HCEC 1CT (cell line): ENCODE measurements at places on chromosomes 12 and 14.
A peak's percentile ranks its signal among the peaks of the same experiment; 100 is the strongest.

DNA sequence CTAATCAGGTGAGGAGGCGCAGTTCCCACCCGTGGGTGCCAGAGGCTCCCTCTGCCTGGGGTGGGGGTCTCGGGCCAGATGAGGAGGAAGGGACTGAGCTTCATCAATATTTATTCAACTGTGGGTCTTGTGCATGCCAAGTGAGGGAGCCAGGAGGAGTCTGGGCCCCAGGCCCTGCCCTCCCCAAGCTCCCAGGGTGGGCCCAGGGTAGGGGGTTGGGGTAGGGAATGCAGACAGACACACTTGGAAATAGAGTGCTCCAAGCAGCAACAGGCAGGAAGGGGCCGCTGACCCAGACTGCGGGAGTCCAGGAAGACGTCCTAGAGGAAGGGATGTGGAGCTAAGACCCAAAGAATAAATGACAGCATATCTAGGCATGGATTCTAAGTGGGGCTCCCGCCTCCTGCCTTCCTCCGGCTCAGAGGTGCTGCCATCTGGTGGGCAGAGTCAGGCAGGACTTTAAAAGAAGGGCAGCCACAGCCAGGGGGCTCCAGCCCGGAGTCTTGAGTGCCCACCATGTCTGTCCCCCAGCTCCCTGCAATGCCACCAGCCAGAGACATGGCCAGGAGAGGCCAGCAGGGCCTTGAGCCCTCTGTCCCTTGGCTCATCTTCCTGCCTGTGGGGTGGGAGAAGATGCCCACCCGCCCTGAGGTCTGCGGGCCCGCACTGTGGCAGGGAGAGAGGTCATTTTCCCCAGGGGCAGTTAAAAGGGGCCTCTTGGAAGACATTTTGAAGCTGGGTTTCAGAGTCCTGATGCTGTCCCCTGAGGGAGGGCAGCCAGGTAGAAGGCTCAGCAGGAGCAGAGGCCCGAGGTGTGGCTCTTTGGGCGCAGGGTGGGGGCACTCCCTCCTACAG, 70.1 kb downstream of the PHETA1 start:
- peak; percentile 42 for DNase-seq

- peak; percentile 33 for DNase-seq
Observed at GRCh38 chr14:21723431-21724045, 49.9 kb upstream of the OR4E1 start.

- DNase-seq = no peak
Observed at GRCh38 chr12:12960639-12961209, 8.8 kb upstream of the GPRC5D start.

- DNase-seq = no peak
Observed at GRCh38 chr12:62922539-62922938, 12.4 kb downstream of the PPM1H start.

GRCh38 chr14:67963545-67963944, 144.0 kb downstream of the RAD51B start:
- no peak for DNase-seq

DNA sequence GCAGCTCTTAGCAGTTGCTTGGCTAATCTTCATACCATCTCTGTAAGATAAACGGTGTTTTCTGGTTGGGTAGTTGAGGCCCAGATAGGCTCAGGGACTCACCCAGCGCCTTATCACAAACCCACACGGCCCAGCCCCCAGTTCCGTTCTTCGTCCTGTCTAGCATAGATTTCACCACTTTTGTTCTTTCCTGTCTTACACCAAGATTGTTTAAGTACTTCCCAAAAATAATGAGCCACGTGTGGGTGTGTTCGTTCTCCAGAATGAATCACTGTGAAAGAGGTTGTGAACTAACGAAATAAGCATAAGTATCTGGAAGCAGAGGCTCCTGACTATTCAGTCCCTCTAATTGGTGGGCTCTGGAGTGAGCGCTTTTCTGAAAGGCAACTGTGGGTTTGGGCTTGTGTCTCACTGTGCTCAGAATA, 21.4 kb downstream of the ACVR1B start:
- DNase-seq = peak; percentile 79
